Left ventricle myocardium inferior (tissue), 1 donor: ENCODE measurements at places on chromosomes 12 and 14. TPM values are rescaled to one million over a fixed set of nuclear protein-coding genes. Genes with fewer than 3 reads are reported as not detected.

Gene C12orf60
- total RNA-seq: 1.9 TPM

Gene COCH
- total RNA-seq: 0.60 TPM

Gene CALM1
- 503 TPM for total RNA-seq

Gene UNC119B
- total RNA-seq: 11.5 TPM

Gene MMP17
- total RNA-seq: 0.77 TPM

Gene TAC3
- not detected for total RNA-seq

Gene SLC7A8
- 10.6 TPM for total RNA-seq

Gene NYNRIN
- 8.0 TPM for total RNA-seq

Gene FGF23
- not detected for total RNA-seq

Gene LRRC9
- 0.19 TPM for total RNA-seq

Gene TMPO
- 16.9 TPM for total RNA-seq

Gene SLC41A2
- 4.6 TPM for total RNA-seq

Gene BCL11B
- total RNA-seq: 0.11 TPM
